ENCODE measurements at places on chromosomes 2 and 18.

DNA sequence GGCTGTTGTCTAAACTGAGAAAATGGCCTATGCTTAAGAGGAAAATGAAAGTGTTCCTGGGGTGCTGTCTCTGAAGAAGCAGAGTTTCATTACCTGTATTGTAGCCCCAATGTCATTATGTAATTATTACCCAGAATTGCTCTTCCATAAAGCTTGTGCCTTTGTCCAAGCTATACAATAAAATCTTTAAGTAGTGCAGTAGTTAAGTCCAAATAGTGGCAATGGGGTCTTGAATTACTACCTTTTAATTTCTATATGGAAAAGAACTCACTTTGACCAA is 13.8 kb upstream of the ALLC start:
- no peak for DNase-seq

- no peak for DNase-seq
These were observed 255.8 kb downstream of the FBXO15 start for GRCh38 chr18:73891572-73892421.

- DNase-seq: no peak
These were observed 142.9 kb downstream of the RPIA start for GRCh38 chr2:88834376-88834775.

DNA sequence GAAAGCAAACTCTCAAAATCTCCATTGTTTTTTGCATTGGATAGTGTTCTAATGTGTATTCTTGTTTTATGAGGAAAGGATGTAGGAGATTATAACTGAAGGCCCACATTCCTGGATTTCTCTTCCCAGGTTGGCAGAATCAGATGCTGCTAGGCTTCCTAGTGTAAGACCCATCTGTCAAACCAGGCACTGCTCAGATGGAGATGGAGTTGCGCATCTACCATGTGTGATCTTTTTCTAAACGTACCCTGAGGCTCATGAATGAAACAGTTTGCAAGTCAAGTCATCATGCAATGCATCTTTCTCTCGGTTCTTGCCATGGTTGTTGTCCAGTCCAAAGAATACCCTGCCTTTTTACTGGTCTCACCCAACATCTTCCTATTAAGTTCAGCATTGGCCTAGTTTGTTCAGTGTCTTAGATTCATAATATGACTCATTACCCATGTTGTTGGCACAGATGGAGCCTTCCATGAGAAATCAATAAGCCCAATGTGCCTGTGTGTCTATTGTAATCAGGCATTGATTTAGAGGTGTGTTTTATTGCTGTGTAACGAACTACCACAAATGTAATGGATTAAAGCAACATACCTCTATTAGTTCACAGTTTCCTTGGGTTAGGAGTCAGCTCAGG is 127.4 kb downstream of the NYAP2 start:
- DNase-seq: no peak

GRCh38 chr2:98932164-98932563 is 3.9 kb downstream of the CRACDL start:
- DNase-seq: no peak
